A549 (cell line): ENCODE measurements at places on chromosomes 2 and 18. TPM values are rescaled to one million over a fixed set of nuclear protein-coding genes. Genes with fewer than 3 reads are reported as not detected.

GRCh38 chr2:30287857-30288513, 56.7 kb downstream of the LBH start:
- no peak for DNase-seq

DNA sequence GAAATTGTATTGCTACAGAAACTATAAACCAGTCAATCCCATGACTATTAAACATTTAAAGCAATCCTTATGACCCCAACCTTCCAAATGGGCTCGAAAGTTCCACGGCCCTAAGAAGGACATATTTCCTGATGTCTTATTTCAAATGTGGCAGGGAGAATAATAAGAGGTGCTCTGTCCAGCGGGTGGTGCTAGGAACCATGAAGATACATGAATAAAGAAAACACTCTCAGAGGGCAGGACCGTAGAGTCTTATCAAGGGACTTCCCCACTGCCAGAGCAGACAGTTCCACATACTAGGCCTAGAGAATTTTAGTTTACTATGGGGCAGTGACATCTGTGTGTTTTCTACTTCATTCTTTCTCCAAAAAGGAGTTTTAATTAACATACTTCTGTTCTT, 187.1 kb upstream of the PIK3C3 start:
- DNase-seq = no peak

GRCh38 chr2:23776021-23776420, 150.9 kb downstream of the ATAD2B start:
- DNase-seq = no peak

DNA sequence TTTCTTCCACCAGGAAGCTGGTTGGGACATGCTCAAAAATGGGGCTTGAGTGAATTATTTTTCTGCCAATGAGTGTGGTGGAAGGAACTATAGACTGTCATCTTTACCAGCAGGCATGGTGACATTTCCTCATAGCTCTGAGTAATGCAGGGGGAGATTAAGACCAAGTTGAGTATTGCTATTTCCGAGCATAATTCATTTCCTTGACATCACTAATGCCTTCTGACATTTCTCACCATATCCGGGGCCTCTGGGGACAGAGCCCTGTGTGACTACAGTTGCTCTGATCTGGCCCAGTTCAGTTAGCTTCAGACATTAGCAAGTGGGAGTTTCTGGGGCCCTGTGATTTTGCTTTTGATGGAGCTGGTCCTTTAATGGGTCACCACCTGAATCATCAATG, 410.4 kb downstream of the MEIS1 start:
- no peak for DNase-seq

- no peak for DNase-seq
Observed at GRCh38 chr2:161170958-161171932, 11.0 kb downstream of the TANK start.

DNA sequence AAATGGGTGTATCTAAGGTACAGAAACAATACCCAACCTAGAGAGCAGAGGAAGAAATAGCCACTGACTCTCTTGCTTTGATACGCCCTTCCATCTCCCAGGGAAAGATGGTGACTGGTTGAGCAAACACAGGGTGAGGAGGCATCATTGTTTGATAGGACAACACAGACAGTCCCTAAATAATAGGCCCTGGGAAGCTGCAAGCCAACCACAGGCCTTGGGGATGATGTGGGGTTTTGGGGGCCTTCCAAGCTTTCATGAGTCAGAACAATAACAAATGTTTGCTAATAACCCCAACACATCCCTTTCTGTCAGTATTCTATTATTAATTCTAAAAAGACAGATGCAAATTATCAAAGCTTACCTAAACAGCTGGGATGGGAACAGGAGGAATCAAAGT, 9.8 kb downstream of the LGALSL start:
- no peak for DNase-seq

DNA sequence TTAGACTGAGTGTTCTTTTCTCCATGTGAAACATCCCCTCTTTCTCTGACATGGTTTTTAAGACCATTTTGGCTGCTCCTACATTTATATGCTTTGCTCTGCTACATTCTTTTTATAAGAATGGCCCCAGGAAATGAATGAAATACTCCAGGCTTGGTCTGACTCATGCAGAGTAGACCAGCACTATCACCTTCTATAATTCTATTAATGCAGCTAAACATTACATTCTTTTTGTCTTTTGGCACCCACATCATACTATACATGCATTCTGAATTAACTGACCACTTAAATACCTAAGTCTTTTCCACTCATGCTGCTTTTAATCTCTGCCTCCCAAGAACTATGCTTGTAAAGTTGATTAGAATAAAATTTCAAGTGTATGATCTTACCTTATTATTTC, 94.1 kb downstream of the AAK1 start:
- DNase-seq = no peak

DNA sequence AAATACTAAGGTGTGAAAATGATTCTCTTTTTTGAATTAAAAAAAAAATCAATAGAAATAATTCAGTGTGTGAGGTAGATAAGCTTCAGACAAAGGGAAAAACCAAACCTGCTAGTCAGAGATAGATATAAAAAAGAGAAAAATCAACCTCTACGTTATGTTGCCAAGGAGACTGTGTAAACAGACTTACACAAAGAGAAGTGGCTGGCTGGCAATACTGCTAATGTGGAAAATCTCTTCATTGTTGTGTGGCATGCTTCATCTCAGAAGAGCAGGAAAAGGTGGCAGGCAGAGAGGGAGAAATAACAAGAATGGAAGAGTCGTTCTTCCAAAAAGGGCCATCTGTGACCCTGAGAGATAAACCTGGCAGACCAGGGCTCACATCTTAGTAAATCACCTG, 200.8 kb downstream of the SLC8A1 start:
- no peak for DNase-seq

- DNase-seq = no peak
Observed at GRCh38 chr2:133292259-133292658, 276.0 kb downstream of the NCKAP5 start.

GRCh38 chr2:66851449-66851872, 416.5 kb downstream of the MEIS1 start:
- DNase-seq = peak; percentile 23

GRCh38 chr2:10495311-10495987, 47.3 kb upstream of the ODC1 start:
- no peak for DNase-seq

DNA sequence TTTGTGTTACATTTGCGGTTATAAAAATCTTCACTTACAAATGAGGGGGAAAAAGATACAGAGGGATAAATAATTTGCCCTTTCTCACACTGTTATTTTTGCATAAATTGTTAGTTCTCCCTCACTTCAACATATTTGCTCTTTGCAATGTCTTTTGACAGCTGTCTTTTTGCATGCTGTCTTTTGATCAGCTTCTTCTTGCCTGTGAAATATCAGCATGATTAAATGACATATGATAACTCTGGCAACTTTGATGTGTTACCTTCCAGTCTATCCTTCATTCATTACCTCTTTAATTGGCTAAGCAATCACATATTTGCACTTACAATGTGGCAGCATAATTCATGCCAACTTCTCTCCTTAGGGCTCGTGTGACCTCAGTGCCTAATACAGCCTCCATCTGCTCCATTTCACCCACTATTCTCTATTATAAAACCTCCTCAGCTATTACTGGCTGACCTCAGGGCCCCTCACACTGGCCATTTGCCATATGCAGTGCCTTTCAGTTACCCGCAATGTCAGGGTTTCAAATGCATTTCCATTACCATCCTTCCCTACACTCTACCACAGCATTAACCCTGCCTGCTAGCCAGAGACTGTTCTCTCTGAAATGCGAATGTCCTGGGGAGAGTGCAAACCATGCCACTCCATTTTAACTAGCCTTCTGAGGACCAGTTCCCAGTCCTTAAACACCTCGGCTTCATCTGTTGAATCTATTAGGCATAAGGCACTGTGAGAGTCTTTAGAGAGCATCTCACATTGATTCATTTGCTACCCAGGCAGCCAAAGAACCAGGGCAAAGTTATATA, 1056.6 kb upstream of the CHAC2 start:
- DNase-seq = no peak

DNA sequence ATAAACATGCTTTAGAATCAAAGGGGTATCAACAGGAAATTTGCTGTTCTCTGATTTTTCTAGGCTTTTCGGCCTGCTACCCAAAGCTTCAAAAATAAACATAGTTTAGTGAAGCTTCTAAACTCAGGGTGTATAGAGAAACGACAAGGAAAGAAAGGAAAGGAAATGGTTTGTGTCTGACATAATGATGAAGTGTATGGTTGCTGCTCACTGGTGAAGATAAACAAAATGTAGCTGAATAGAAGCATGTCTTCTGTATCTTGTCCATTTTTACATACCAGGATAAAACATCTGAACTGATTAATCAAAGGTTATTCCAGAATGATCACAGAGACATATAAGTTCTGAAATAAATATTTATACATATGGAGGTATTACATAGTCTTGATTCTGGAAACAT, 1324.6 kb upstream of the NRXN1 start:
- DNase-seq = no peak

- DNase-seq = no peak
Observed at GRCh38 chr2:106624787-106625380, 137.7 kb downstream of the CD8B2 start.

- DNase-seq = no peak
Observed at GRCh38 chr2:103287746-103288145, 525.9 kb downstream of the TMEM182 start.

DNA sequence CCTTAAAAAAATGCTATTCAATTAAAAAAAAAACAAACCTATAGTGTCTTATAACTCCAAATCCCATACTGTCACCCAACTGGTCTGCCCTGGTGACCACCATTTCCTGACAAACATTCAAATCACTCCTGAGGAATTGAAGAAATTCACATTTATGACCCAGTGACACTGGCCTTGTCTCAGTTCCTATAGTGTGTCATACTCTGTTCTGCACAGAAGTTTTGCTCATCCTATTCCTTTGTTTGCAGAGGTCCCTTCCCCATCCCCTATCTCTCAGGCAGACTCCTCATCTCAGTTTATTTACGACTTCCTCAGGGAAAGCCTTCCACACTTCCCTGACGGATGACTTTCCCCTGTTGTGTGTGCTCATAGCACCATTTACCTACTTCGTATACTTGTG, 14.7 kb downstream of the ZC3H6 start:
- DNase-seq = no peak

GRCh38 chr2:106944215-106944614, 58.2 kb upstream of the ST6GAL2 start:
- DNase-seq = no peak

DNA sequence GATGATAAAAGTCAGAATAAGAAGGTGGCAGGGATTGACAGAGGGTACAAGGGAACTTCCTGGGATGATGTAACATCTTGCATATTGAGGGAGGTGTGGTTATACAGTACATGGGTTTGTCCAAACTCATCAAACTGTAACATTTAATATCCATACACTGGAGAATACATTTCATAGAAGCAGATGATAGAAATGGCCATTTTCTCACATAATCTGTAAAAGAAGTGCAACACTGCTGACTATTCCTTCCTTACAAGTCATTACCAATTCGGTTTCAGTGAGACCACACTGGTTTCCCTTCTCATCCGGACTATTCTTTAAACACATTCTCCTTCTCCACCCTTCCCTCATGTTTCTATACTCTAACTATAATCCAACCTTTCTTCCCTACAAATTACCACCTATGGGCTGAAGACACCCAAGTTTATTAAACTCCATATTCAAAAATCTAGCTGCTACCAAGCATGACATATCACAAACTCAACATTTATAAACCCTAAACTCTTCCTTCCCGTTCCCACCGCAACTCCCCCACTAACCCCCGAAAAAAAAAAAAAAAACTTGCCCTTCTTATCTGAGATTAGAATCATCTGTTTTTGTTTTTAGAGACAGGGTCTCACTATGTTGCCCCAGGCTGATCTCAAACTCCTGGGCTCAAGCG, 1.6 kb downstream of the COX7A2L start:
- DNase-seq = no peak

DNA sequence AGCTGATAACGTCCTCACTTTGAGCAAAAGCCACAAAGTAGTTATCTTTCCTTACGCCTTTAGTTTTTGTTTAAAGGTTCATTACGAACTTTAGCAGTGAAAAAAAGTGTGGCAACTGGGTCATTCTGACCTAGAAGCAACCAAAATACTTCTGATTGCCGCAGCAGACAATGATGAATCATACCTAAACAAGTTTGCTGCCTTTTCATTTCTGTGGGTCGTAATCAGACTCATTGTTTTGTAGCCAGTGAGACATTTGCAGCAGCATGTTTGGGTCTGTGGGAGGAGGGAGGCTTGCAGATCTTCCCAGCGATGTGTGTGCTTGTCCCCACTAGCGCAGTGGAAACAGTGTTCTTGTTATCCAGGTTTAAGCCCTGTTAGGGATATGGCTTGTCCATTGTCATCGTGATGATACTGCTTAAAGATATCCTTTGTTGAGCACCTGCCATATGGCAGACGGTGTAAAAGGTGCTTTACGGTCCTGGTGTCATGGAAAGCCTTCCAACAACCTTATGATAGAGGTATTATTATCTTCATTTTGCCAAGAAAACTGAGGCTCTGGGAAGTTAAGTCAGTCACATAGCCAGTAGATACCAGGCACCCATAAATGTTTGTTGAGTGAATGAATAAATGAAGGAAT, 1.3 kb upstream of the GREB1 start:
- DNase-seq = no peak

The ATP6V1B1 gene
- 2.5 to 2.8 TPM (median 2.7 TPM) in 3 replicates for polyA plus RNA-seq

The CSRNP3 gene
- polyA plus RNA-seq = 0.01 to 0.08 TPM (median 0.05 TPM) in 3 replicates

The GNLY gene
- polyA plus RNA-seq = not detected in 3 replicates

The KCNS3 gene
- polyA plus RNA-seq = 0.70 to 0.98 TPM (median 0.72 TPM) in 3 replicates

The IL36RN gene
- polyA plus RNA-seq = not detected in 3 replicates

The ELOA2 gene
- not detected in 3 replicates for polyA plus RNA-seq

The CDH20 gene
- polyA plus RNA-seq = not detected in 3 replicates

The DLX2 gene
- 0.17 to 0.25 TPM (median 0.19 TPM) in 3 replicates for polyA plus RNA-seq

The DES gene
- 0.09 TPM in 1 of 3 replicates, not detected in the others for polyA plus RNA-seq

The MARCHF4 gene
- 6.3 to 10.1 TPM (median 9.1 TPM) in 3 replicates for polyA plus RNA-seq
